SJCRH30 (cell line): ENCODE measurements at places on chromosomes 3 and 15. TPM values are rescaled to one million over a fixed set of nuclear protein-coding genes. Genes with fewer than 3 reads are reported as not detected.

GRCh38 chr3:5181469-5182141 is 5.9 kb upstream of the EDEM1 start:
- H3K27ac ChIP-seq, result no peak overlapping the region
- H3K4me1 ChIP-seq, result no peaks in the 10 kb centered on the region
- no peak overlapping the region for H3K4me3 ChIP-seq
- H3K27me3 ChIP-seq, result no peaks in the 10 kb centered on the region
- DNase-seq, result no peak

GRCh38 chr15:55685286-55685685 is 57.7 kb downstream of the PRTG start:
- no peak overlapping the region for H3K27ac ChIP-seq
- no peak for DNase-seq
- no peak overlapping the region for H3K4me3 ChIP-seq
- H3K27me3 ChIP-seq, result no peaks in the 10 kb centered on the region
- peaks cover 33% of the 10 kb centered on the region for H3K36me3 ChIP-seq

GRCh38 chr15:100893964-100894295 is 14.3 kb downstream of the ALDH1A3 start:
- peaks cover 14% of the 10 kb centered on the region for H3K4me1 ChIP-seq
- H3K36me3 ChIP-seq, result peaks cover 34% of the 10 kb centered on the region
- no peaks in the 10 kb centered on the region for H3K27me3 ChIP-seq
- no peak overlapping the region for H3K4me3 ChIP-seq
- no peak for DNase-seq

- no peaks in the 10 kb centered on the region for H3K36me3 ChIP-seq
- H3K4me1 ChIP-seq, result peaks cover 5% of the 10 kb centered on the region
- H3K4me3 ChIP-seq, result no peak overlapping the region
Measured at GRCh38 chr3:10223676-10224639, 24.3 kb upstream of the TATDN2 start.

CCDC39 gene
- total RNA-seq, result not detected in 2 replicates

DNA sequence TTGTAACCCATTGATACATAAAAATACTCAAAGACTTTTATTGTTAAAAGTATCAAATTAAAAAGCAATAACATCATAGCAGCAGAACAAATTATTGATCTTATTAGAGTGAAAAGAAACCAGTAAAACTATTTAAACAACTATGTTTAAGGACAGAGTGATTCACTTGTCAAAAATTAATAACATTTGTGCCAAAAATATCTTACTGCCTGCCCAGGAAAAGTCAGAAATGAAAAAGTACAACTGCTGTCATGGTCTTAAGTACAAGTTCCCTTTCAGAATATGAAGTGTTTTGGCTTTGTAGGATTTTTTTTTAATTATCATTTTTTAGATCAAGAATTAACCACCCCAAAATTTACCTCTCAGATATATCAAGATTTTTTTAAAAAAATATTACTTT is 3.4 kb downstream of the IFT57 start:
- H3K4me3 ChIP-seq, result no peak overlapping the region
- no peaks in the 10 kb centered on the region for H3K27me3 ChIP-seq
- no peak overlapping the region for H3K27ac ChIP-seq
- no peak for DNase-seq
- peaks cover 4% of the 10 kb centered on the region; the same call in 1 of the 2 replicates for H3K4me1 ChIP-seq

SPATA12 gene
- total RNA-seq, result 0.10 TPM in 1 of 2 replicates, not detected in the other
